ENCODE measurements at places on chromosomes 1 and 21.

DNA sequence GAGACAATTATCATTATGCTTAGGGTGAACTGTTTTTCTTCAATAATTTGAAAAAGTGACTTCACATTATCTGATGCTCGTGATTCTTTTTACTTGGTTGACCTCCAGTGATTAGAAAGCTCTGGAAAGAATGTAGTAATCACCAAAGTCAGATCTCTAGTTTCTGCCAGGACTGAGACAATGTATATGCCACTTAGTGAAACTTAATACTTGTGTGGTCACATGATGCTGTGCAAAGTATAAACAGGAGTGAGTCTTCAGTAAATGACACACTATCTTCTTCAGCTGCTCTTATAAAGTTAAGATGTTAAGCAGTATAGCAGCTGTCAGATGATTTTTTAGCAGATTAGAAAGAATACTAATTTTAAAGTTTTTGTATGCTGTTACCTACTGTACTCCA is 17.2 kb downstream of the VCAM1 start:
- no peak for DNase-seq

GRCh38 chr1:154371436-154371835 is 33.7 kb upstream of the IL6R start:
- DNase-seq, result no peak

DNA sequence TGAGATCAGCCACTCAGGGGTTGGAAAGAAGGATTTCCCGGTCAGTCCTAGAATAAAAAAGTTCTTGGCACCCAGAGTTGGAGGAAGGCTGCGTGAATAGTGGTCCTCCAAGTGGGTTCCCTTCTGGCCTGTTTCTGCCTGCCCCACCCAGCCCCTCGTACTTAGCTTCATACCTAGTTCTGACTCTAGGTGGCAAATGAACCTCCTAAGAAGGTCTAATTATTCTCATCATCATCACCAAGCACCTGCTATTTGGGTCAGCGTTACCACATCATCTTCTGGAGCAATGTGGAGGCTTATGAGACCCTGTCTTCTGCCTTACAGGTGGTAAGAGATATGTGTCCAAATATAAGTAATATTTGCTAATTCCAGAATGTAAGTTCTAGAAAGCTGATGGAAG is 35.9 kb upstream of the NFASC start:
- no peak for DNase-seq

DNA sequence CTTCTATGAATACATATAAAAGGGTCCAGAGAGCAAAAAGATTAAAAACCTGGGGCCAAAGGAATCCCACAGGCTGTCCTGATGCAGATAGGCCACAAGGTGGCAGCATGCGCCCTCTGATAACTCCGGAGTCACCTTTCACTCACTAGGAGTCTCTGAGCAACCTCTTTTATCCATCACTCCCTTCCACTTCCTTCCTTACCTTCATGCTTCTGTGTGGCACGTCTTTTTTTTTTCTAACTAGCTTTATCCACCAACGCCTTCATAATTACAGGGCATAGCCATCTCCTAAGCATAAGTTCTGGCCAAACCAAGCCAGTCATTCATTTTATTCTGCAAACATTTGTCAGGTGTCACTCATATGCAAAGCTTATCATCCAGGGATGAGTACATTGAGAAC is 3.9 kb upstream of the PGLYRP4 start:
- peak; percentile 79 for DNase-seq

- peak; percentile 27 for DNase-seq
Measured at GRCh38 chr1:15799928-15800835, 7.3 kb downstream of the UQCRHL start.

All from Ammon's horn (tissue), 1 donor.